CD4-positive, alpha-beta T cell treated with Interleukin-17A for 4 hours (primary cell): ENCODE measurements at places on chromosomes 6 and 20.

DNA sequence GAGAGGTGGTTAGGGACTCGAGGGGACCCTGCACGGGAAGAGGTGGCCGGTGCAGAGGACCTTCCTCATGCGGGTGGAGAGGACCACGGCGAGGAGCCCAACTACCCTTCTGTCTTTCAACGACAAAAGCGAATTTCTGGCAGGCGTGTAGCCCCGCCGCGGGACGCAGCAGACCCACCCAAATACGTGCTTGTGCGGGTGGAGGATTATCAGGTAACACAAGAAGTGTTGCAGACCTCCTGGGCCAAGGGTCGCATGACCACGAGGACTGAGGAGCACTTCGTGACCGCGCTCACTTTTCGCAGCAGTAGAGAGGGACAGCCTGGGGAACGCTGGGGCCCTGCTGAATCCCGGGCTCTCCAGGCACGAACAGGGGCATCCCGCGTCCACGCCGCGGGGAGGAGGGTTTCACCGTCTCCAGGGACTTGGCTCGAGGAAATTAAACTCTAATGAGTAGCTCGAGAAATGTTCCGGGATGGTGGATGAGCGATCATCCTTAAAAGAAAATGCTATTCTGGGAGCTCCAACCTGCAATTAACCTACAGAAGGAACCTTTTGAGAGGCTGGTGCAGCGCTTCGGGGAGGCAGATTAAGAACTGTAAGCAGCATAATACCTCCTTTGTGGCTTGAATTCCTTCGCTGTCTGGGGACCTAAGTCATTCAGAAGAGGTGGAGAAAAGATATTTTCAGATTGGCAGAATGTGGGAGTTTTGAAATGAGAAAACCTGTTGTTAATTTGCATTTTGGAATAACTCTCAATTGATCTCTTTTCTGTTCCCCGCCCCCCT is 804 bp downstream of the C6orf141 start:
- DNase-seq: no peak

- DNase-seq: no peak
These were observed 106.3 kb downstream of the GRM1 start for GRCh38 chr6:146135167-146135566.

DNA sequence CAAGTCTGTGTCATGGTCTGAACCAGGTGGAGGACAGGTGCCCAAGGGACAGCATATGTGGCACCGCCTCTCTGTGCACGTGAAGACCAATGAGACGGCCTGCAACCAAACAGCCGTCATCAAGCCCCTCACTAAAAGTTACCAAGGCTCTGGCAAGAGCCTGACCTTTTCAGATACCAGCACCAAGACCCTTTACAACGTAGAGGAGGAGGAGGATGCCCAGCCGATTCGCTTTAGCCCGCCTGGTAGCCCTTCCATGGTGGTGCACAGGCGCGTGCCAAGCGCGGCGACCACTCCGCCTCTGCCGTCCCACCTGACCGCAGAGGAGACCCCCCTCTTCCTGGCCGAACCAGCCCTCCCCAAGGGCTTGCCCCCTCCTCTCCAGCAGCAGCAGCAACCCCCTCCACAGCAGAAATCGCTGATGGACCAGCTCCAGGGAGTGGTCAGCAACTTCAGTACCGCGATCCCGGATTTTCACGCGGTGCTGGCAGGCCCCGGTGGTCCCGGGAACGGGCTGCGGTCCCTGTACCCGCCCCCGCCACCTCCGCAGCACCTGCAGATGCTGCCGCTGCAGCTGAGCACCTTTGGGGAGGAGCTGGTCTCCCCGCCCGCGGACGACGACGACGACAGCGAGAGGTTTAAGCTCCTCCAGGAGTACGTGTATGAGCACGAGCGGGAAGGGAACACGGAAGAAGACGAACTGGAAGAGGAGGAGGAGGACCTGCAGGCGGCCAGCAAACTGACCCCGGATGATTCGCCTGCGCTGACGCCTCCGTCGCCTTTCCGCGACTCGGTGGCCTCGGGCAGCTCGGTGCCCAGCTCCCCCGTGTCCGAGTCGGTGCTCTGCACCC is 109.5 kb upstream of the RAB32 start:
- DNase-seq: no peak

DNA sequence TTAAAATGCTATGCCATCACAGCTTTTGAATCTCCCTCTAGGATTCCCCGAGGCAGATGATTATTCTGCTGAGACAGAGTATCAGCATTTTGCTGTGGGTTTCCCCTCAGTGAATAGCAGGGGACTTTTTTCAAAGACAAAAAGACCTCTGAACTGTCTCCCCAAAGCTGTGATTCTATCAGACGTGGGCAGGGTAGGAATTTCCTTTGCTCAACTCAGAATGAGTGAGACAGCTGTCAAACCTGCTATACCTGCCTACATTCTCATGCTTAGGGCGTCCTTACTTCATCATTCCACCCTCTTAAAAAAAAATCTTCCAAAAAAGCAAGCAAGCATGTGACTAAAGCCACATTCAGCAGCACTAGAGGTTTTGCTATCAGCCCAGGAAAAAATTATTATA is 147.6 kb upstream of the FAM83B start:
- no peak for DNase-seq
